ENCODE measurements at places on chromosomes 6 and 20.

DNA sequence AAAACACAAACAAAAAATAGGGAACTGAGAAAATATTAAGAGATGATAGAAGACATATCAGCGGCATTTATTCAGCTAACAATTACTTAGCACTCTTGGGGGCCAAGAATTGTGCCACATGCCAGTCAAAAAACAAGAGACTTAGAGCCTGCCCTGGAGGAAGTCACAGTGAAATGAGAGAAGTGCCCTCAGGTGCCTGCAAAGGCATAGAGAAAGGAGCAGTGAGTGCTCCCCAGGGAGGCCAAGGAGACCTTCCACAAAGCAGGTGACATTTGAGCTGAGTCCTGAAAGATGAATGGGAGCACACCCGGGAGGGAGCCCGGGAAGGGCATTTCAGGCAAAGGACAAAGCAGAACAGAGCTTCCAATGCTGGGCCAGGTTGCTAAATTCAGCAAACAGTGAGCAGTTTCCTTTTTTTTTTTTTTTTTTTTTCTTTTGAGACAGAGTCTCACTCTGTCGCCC lies 184.7 kb upstream of the JARID2 start:
- DNase-seq: no peak

GRCh38 chr20:52889225-52889624 lies 82.9 kb upstream of the TSHZ2 start:
- DNase-seq: no peak

- no peak for DNase-seq
Measured at GRCh38 chr20:59569305-59569704, 35.0 kb upstream of the PHACTR3 start.

- no peak for DNase-seq
Measured at GRCh38 chr20:24580855-24581254, 111.4 kb downstream of the SYNDIG1 start.

DNA sequence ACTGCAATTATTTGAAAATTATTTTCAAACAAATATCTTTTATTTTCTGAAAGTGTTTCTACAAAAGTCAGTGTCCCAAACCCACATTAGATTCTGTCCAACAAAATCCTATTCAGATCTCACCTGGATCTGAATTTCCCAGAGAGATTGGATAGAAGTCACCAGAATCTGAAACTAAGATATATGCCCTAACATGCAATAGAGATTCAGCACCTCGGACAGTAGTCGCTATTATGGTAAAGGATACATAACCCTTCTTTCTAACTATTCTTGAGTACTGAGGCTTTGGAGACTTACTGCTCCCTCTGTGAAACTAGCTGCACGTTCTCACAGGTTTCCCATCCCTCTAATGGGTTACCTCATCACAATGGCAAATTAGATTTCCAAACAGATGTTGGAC lies 151.4 kb downstream of the ID4 start:
- peak; percentile 3 for DNase-seq

DNA sequence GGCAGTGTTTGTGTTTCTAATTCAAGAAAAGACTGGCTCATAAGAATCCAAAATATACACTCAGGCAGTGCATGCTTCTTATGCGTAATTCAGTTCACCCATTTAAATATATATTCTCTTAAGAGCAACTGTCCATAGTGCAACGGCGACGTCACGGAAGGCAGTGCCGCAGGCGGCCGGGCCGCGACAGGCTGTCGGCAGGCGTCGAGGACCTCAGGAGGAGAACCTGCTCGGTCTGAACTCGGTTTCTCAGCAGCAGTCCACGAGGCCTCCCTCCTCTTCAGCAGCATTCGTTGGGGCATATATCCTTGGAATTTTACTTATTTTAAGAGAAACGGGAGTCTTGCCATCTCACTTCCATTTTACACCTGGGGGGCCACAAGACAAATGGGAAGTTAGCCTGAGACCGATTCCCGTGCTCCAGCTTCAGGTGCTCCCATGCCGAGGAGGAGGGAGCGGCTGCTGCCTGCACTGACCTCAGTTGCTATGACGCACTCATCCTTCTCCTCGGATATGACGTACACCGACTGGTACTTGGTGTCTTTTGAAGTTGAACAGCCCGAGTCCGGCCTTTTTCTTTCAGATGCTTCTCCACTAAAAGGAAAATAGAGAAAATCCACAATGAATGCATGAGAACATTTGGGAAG lies 8.2 kb downstream of the DLL1 start:
- DNase-seq: no peak

DNA sequence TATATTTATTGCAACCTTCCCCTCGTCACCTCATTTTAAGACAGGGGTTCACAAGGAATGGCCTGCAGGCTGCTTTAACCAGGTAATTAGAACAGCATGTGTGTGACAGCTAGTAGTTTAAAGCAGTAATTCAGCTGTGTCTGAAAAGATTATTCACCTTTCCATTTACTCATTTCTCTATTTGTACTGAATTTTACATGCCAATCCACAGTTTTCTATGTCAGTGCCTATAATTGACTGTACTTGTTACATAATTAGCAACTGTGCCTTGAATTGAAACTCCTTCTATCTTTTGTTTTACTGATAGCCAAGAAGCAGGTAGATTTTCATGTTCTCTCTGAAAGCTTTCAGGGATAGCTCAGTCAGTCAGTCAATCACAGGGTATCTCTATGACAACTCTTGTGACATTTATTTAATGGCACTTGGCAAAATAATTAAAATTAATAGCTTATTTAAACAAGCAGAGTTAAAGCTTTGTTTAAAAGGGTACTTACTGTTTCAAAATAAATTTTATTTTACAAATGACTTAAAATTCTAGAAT lies 214.0 kb downstream of the ZFAND3 start:
- no peak for DNase-seq

DNA sequence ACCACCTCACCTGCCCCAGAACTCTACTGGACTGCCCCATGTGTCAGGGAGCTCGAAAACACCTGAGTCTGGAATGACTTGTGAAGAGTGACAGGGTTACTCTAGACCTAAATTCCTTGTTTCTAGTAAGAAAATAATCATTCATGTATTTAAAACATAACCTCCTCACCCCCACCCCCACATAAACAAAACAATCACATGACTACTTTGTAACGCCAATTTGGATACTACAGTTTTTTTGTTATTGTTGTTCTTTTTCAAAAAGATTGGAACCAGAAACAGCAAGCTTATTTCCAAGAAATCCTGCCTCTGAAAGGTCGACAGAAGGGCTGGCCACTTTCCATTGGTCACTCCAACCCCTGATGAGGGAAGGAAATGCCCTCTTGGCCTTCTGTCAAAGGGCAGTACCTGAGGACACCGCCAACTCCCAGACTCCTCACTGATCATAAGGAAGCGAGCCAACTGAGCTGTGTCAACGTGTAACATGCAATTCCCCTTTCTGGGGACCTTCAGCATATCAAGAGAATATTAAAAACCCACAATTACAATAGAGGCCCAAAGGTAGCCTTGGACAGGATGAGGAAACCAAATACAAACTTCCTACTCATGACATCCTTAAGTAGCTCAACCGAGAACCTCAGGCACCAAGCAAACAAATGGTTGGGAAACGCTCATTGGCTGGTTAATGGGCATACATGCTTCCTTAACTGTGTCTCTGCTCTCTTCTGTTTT lies 2.6 kb downstream of the MCUR1 start:
- no peak for DNase-seq

GRCh38 chr20:12762725-12763124 lies 246.0 kb upstream of the SPTLC3 start:
- no peak for DNase-seq

DNA sequence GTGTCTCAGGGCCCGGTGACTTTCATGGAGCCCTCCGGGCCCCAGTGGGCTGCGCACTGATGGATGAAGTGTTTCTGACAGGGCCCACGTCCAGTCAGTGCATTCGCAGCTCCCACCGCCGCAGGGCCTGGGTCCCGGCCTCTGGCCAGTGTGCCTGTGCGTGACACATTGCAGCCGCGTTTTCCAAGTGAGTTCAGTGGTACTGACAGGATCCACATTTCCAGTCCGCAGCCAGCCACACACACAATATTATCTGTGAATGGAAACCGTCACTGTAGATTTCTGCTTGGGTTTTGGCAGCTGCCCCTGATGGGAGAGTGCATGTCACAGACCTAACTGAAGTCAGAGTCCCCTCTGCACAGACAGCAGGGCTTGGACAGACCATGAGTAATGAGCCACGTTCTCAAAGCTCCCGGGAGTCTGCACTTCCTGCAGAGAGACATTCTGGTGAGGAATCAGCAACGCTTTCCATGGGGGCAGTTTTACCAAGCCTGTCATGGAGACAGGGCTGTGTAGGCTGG lies 171.4 kb downstream of the MYLK4 start:
- DNase-seq: no peak

DNA sequence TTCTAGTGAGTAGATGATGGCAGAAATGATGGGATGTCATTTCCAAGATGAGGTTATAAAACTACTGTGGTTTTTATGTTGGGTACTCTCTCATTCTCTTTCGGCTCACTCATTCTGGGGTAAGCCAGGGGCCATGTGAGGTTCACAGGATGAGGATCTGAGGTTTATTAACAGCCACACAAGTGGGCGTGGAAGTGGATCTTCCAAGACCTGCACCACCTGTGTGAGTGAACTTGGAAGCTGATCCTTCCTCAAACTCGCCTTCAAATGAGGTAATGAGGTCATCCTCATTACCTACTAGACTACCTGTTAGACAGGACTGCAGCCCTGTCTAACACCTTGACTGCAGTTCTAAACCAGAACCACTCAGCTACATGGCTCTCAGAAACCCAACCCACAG lies 45.1 kb upstream of the TAGAP start:
- no peak for DNase-seq

GRCh38 chr6:157269261-157269794 lies 54.0 kb downstream of the TMEM242 start:
- no peak for DNase-seq

GRCh38 chr6:108309844-108310243 lies 15.0 kb downstream of the AFG1L start:
- no peak for DNase-seq
